ENCODE measurements at places on chromosomes 16 and 17.

DNA sequence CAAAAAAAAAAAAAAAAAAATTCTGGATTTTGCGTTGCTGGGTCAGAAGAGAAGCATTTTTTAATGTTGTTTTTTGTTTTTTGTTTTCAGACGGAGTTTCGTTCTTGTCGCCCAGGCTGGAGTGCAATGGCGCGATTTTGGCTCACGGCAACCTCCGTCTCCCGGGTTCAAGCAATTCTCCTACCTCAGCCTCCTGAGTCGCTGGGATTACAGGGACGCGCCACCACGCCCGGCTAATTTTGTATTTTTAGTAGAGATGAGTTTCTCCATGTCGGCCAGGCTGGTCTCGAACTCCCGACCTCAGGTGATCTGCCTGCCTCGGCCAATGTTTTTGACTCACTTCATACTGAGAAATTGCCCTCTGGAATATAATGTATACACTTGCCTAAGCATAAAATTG is 11.0 kb upstream of the PAFAH1B1 start:
- DNase-seq: no peak

GRCh38 chr17:59493867-59494266 is 71.5 kb upstream of the DHX40 start:
- no peak for DNase-seq

- no peak for DNase-seq
Observed at GRCh38 chr16:24308200-24308599, 52.1 kb downstream of the CACNG3 start.

- no peak for DNase-seq
Observed at GRCh38 chr17:6576038-6576785, 19.9 kb upstream of the PITPNM3 start.

DNA sequence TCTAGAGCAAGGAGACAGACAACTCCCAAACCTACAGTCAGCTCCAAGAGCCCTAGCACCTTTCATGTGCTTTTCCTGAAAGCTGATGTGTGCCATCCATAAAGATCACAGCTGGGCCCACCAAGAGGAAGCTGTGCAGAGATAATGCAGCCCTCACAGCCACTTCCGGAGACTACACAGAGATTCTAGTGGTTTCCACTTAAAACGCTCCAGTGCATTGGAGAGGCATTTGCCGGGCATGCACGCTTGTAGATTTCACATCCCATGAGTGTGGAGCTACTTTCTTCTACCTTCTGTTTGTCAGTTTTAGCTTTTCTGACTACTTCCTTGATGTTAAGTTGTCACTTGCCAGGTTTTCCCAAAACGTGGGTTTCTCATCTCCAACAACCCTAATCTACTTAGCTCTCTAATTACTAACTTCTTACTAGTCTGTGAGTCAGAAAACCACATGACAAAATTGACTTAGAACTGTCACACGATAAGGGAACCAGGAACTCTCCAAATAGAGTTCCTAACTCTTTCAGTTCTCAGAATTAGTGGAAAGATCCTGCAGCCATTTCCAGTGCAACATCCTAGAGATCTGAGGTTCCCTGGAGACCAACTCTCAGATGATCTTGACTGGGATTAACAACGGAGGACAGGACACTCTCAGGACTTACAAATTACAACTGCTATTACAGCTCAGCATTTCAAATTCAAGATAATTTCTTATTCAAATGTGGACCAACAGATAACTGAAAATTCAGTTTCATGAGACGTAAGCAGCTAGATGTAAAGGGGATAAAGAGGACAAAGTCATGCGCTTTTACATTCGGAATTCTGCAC is 28.6 kb downstream of the PMP22 start:
- DNase-seq: no peak

GRCh38 chr17:39393736-39394135 is 7.7 kb downstream of the FBXL20 start:
- DNase-seq: no peak

DNA sequence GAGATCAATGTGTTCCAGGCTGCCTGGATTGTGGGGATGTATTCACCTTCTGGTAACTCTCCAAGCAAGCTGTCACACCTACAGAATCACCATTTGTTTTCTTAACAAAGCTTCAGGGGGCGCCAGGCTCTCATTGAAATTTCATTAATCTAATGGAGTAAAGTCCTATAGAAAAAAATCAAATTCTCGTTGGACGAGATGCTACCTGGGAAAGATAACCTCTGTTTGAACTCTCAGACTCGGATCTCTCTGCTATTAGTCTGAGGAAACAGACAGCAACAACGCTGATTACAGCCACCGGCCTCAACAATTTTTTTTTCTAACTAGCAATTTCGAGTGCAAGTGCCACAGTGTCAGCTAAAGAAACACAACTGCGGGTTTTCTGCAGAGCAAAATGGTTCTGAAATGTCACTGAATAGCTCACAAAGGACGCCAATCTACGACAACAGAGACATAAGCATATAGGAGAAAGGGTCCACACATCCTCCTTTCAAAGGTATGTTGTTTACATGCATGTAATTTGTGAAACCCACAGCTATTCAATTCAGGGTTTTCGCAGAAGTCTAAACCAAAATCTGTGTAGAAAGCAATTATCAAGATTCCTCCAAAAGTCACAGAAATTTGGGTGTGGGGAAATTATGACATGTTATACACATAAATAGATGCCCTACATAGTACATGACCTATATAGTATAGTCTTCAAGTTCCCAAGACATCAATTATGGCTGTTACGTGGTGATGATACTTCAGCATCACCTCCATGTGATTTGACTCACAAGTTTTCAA is 135.8 kb downstream of the SKAP1 start:
- DNase-seq: no peak

- no peak for DNase-seq
Observed at GRCh38 chr17:76265624-76266243, 586 bp downstream of the UBALD2 start.

- no peak for DNase-seq
Observed at GRCh38 chr17:75739801-75740200, 18.5 kb downstream of the ITGB4 start.

GRCh38 chr16:21101631-21102420 is 48.8 kb downstream of the DNAH3 start:
- no peak for DNase-seq

- DNase-seq: no peak
Observed at GRCh38 chr17:63641692-63642448, 19.7 kb downstream of the MAP3K3 start.

- DNase-seq: no peak
Observed at GRCh38 chr17:77959126-77959925, 823 bp downstream of the TNRC6C start.

DNA sequence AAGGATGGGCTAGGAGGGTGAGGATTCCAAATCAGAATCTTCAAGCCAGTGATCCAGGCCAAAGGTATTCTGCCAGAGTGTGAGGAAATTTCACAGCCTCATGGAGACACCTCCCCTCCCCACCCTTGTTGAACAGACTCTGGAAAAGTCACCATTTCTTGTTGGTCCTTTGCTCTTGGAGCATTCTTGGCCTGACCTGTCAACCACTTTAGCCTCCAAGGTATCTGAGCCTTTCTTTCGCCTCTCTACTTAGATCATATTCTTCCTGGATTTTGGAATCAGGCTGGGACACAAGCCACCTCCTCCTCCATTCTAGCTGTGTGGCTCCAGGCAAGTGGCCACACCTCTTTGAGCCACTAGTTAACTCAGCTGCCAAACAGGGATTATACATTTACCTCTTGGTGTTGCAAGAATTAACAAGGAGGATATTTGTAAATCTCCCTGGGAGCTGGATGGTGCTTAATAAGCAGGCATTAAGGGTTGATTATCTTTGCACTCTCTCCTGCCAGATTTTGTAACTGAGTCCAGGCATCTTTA is 193.5 kb downstream of the WWOX start:
- no peak for DNase-seq

GRCh38 chr16:64362193-64362592 is 759.7 kb downstream of the CDH11 start:
- DNase-seq: no peak

- peak; percentile 29 for DNase-seq
Observed at GRCh38 chr16:71895679-71896365, 491 bp downstream of the IST1 start.

GRCh38 chr17:1462164-1463112 is 6.4 kb upstream of the CRK start:
- no peak for DNase-seq

- DNase-seq: no peak
Observed at GRCh38 chr16:72009779-72010178, 1.2 kb downstream of the DHODH start.

GRCh38 chr17:74663561-74663960 is 40.0 kb upstream of the CD300E start:
- DNase-seq: no peak

DNA sequence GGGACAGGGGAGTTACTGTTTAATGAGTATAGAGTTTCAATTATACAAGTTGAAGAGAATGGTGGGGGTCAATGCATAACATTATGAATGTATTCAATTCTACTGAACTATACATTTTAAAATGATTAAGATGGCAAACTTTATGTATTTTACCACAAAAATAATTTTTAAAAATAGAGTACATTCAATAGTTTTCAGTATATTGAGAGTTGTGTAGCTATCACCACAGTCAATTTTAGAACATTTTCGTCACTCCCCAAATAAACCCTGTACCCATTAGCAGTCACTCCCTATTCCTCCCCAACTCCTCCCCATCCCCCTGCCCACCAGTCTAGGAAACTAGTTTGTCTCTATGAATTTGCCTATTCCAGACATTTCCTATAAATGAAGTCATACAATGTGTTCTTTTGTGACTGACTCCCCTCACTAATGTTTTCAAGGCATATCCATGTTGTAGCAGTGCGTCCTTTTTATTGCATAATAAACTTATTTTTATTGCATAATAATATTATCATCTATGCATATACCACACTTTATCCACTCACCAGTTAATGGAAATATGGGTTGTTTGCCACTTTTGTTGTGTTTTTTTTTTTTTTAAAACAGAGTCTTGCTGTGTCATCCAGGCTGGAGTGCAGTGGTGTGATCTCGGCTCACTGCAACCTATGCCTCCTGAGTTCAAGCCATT is 52.5 kb upstream of the ERN1 start:
- no peak for DNase-seq

DNA sequence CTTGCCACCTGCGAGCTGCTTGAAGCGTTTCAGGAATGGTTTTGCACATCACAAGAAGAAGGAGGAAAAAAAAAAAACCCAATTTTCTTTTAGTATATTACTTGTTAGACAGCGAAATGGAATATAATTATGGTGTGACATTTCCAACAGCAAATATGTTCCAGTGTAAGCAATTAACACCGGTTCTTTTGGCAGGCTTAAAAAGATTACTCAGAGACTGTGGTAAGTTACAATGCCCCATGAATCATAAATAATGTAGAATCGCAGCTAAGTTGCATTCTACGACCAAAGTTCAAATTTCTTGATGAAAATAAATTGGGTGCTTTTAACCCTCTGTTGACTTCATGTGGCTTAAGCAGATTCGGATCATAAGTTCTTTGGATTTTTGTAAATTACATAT is 245.2 kb downstream of the XYLT1 start:
- DNase-seq: no peak

- no peak for DNase-seq
Observed at GRCh38 chr17:10161386-10161785, 37.0 kb downstream of the GAS7 start.

DNA sequence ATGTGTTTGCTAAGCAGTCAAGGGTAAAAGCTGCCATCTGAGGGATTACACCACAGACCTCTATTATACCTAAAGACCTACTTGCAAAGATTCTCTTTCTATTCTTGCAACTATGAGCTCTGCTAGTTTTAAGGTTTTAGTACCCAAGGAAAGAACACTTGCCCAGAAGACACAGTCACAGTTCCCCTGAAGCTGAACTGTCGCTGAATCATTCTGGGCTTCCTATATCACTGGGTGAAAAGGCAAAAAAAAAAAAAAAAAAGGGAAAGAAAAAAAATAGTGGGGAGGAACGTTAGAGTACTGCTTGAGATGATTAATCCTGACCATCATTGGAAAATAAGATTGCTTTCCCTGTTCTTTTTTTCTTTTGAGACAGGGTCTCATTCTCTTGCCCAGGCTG is 37.9 kb downstream of the LYRM1 start:
- DNase-seq: no peak

- DNase-seq: no peak
Observed at GRCh38 chr17:48484256-48484655, 46.6 kb downstream of the HOXB1 start.

- no peak for DNase-seq
Observed at GRCh38 chr17:60508384-60508980, 17.6 kb downstream of the APPBP2 start.

GRCh38 chr17:1126250-1126797 is 53.5 kb downstream of the ABR start:
- no peak for DNase-seq

GRCh38 chr17:31902693-31903092 is 1.2 kb upstream of the UTP6 start:
- DNase-seq: no peak

Measured in right renal cortex interstitium (tissue), 3 donors.